ENCODE measurements at places on chromosomes 11 and 22. TPM values are rescaled to one million over a fixed set of nuclear protein-coding genes. Genes with fewer than 3 reads are reported as not detected.

The OR51E2 gene
- total RNA-seq = not detected

The MFRP gene
- not detected for total RNA-seq

- H3K4me3 ChIP-seq = no peak overlapping the region
- H3K27me3 ChIP-seq = peaks cover 51% of the 10 kb centered on the region
- no peaks in the 10 kb centered on the region for H3K4me1 ChIP-seq
These were observed 305.9 kb downstream of the BRD1 start for GRCh38 chr22:49521787-49522224.

DNA sequence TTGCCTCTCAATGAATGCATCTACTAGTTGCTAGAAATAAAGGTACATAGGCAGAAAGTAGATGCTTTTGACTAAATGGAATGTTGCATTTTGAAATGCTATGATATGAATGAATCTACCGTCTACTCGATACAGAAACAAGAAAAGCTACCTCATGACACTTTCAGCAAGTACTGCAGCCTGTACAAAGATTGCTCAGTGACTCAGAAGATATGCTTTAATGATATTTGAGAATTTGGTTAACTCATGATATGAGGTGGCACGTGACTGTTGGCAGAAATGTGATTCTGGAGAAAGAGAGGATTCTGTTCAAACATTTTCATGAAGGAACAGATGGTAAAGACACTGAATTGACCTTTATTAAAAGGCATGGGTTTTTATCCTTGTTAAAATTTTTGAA is 76.0 kb downstream of the HSD17B12 start:
- H3K36me3 ChIP-seq = peaks cover 34% of the 10 kb centered on the region
- no peaks in the 10 kb centered on the region for H3K4me1 ChIP-seq
- DNase-seq = no peak

The SF3B2 gene
- 153 TPM for total RNA-seq

The ANO3 gene
- 0.44 TPM for total RNA-seq

- H3K36me3 ChIP-seq = no peaks in the 10 kb centered on the region
- H3K4me3 ChIP-seq = no peak overlapping the region
- no peak overlapping the region for H3K27ac ChIP-seq
- H3K4me1 ChIP-seq = peaks cover 47% of the 10 kb centered on the region
These were observed 2.5 kb upstream of the POGLUT3 start for GRCh38 chr11:108500721-108501120.

DNA sequence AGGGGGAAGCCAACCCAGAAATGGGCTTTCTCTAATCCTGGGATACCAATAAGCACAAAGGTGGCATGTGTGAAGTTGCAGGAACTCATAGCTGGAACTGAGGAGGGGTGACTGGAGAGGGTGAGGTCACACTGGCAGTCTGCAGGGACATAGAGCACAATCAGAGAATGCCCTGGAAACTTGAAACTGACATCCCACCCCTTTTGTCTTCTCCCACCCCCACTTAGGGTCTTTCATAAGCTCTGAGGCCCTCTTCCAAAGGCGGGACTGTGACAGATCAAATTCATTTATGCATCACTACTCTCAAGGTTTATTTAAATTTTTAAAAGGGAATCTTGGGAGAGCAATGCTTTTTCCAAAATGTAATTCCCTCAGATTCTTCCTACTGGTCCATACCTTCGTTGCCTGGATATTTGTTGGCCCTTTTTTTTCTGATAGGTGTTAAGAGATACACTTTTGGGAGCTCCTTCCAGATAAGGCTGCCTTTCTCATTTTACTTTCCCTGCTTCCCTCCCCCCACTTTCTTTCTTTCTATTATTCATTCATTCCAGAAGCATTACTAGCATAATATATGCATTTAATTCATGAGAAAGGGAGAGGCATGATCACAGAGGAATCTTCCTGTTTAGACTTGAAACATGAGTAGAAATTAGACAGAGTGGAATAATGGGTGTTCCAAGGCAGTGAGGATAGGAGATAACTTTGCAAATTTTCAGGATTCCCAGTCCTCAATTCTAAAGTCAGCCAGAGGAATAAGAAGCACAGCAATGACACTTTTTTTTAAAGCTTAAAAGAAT is 14.8 kb downstream of the OR51E2 start:
- no peak overlapping the region for H3K4me3 ChIP-seq
- no peaks in the 10 kb centered on the region for H3K27me3 ChIP-seq
- H3K36me3 ChIP-seq = no peaks in the 10 kb centered on the region
- no peak for DNase-seq
- no peaks in the 10 kb centered on the region for H3K4me1 ChIP-seq

DNA sequence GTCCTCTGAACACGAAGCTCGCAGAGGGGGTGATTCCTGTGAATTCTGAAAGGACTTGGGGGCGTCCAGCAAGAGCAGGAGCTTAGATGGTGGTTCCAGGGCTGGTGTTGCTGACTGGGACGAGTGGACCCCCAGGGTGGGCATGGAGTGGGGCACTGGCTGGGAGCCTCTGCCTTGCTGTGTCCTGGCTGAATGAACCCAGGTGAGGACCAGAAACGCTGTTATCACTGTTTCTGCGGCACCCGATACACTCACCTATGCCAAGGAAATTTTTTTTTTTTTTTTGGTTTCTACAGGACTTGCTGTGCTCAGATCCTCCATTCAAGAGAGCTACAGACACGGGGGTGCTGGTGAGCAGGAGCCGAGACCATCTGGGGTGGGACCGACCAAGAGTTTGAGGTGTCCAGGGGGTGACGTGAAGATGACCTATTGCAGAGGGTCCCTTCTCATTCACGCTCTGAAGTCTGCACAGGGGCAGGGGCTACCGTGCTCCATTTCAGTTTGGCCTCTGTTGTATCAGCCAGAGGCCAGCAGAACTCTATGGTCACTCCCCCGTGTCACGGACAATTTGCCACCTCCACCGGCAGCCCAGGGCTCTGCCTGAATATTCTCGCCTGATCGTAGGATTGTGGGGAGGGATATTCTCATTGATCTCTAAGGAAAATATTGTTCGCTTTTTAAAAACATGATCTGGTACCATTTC is 3.6 kb downstream of the SMIM38 start:
- H3K27ac ChIP-seq = no peak overlapping the region
- no peak overlapping the region for H3K4me3 ChIP-seq
- H3K27me3 ChIP-seq = no peaks in the 10 kb centered on the region
- H3K4me1 ChIP-seq = peaks cover 45% of the 10 kb centered on the region

The OR2AT4 gene
- total RNA-seq = not detected

All from HepG2 (cell line).